T-cell (primary cell): ENCODE measurements at places on chromosomes 2 and 18. TPM values are rescaled to one million over a fixed set of nuclear protein-coding genes. Genes with fewer than 3 reads are reported as not detected.

NFU1 gene
- 22.5 TPM for total RNA-seq

GRCh38 chr2:65153515-65153914 lies 23.6 kb upstream of the RAB1A start:
- no peak for DNase-seq

GRCh38 chr2:193806088-193806774 lies 1611.5 kb upstream of the TMEFF2 start:
- DNase-seq: no peak

GRCh38 chr18:13548966-13549879 lies 177.1 kb downstream of the FAM210A start:
- no peak for DNase-seq

CXCR2 gene
- not detected for total RNA-seq
